ENCODE measurements at places on chromosomes 1 and 21.

GRCh38 chr1:202241376-202242079 lies 47.9 kb downstream of the LGR6 start:
- no peak for DNase-seq

DNA sequence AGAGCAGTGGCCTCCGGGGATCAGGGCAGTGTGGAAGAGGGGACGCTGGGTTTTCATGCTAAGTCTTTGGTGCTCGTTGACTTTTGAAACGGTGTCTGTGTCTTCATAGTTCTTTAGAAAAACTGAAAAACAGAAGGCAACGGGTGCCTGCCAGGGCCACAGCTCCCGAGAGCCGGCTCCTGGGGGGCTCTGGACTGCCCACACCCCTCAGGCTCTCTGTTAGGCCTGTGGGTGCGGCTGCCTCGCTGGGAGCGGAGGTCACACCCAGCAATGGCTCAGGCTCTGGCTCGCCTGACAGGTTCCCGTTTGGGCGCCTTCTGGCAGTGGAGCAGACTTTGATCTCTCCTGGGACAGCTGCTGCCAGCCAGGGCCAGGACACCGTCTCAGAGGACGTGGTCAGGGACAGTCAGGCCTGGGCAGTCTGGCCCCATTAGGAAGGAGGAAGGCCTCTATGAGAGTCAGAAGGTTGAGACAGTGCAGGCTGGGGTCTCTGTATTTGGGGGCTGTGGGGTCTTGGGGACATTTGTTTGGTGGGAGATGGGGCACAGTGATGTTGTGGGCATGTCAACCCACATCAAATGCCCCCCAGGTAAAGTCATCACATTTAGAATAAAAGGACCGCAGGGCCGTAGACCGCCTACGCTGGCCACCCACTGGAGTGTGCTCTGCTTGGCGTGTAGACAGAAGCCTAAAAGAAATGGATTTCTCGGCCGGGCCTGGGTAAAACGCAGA lies 5.6 kb downstream of the ARHGEF16 start:
- DNase-seq: no peak

DNA sequence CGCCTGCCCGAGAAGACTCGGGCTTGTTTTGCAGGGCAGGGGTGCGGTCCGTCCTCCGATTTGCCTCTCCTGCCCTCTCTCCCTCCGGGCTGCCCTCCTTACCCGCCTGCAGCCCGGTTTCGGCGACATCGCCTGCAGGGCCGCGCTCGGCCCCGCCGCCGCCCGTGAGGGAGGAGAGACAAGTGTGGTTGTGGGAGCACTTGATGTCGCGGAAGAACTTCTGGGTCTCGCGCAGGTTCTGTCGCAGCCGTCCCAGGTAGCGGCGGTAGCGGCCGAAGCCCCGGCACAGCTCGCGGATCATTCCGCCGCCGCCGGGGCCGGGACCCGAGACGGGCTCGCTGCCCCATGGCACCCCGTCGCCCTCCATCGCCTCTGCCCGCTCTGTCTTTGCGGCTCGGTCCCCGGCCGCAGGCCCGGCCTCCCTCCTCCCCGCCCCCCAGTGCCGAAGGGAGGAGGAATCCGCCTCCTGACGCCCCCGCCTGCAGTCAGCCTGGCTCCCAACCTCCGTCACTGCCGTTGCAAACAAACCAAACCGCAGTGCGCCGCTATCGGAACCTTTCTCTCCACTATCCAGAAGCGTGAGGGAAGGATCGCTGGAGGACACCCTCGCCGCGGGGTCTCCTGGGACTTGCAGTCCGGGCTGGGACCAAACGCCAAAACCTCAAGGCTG lies at the start of gene DSTYK:
DSTYK (minus strand) TSS at position 534 of the 670 bp plus-strand sequence; CDS start at position 367, 167 bp downstream.
- peak; percentile 91 for DNase-seq

GRCh38 chr1:2322065-2322571 lies 69.2 kb downstream of the MORN1 start:
- DNase-seq: no peak

- DNase-seq: no peak
Measured at GRCh38 chr1:33454646-33455282, 17.7 kb upstream of the ZSCAN20 start.

GRCh38 chr1:231986631-231987336 lies 360.2 kb downstream of the DISC1 start:
- DNase-seq: no peak

Data from CD4-positive, CD25-positive, alpha-beta regulatory T cell (primary cell).